Eye (tissue), 1 donor: ENCODE measurements at places on chromosomes 2 and 18.
A peak's percentile ranks its signal among the peaks of the same experiment; 100 is the strongest.

DNA sequence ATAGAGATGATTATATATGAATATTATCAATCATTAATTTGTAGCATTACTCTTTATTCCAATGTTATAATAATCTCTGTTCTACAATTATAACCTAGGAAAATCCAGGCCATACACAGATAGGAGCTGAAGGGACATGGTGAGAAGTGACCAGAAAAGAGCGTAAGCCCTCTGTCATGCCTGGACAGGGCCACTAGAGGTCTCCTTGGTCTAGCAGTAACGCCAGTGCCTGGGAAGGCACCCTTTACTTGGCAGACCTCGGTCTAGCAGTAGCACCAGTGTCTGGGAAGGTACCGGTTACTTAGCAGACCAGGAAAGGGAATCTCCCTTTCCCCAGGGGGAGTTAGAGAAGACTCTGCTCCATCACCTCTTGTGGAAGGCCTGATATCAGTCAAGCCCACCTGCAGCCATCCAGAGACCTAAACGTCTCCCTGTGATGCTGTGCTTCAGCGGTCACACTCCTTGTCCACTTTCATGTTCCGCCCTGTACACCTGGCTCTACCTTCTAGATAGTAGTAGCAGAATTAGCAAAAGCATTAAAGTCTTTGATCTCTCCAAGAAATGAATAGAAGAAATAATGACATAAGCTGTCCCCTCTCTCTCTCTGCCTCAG lies 447.5 kb upstream of the FSIP2 start:
- DNase-seq = peak; percentile 64

GRCh38 chr2:182463760-182464159 lies 36.9 kb upstream of the PDE1A start:
- no peak for DNase-seq

- peak; percentile 77 for DNase-seq
Measured at GRCh38 chr18:62596145-62597005, 73.5 kb downstream of the ZCCHC2 start.

DNA sequence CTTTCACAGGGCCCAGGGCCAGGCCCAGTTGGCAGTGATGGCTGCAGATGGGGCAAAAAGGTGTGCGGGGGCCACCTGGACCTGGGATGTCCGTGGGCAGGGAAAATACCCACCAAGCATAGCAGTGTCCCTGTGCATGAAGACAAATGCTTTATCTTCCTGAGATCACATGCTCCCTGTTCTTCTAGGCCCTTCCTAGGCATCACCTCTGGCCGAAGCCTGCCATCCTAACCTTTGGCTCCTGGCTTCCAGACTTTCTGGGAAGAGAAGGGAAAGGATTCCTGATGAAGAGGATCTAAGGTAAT lies 105.0 kb upstream of the SMAD2 start:
- DNase-seq = no peak

- no peak for DNase-seq
Measured at GRCh38 chr2:47607680-47608061, 175.3 kb upstream of the MSH6 start.

- DNase-seq = no peak
Measured at GRCh38 chr2:13611939-13612338, 895.2 kb downstream of the TRIB2 start.

DNA sequence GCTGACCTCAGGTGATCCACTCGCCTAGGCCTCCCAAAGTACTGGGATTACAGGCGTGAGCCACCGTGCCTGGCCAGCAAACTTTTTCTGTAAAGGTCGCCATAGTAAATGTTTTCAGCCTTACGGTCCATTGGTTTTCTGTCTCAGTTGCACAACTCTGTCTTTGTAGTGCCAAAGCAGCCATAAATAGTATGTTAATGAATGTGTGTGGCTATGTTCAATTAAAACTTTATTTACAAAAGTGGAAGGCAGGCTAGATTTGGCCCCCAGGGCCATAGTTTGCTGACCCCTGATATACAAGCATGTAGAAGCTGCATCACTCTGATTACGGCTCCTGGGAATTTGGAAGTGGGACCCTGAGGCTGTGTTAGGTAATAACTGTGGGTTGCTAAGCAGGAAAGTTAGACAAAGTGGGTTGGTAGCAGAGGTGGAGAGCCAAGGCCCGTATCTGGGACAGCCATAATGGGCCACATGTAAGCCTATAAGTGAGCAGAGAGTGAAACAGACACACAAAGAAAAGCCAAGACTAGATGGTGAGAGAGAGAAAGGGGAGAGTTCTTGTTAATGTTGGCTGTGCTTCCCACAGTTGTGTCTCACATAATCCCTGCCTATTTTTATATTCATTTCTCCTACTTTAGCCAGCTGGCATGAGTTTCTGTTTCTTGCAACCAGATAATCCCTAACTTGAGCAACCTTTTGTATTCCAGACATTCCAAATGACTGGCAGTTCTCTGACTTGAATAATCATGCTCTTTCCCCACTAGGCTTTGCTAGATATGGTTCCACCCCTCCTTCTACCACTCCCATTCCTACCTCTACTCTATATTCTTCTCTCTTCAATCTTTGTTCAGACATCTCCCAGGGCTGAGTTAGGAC lies 223.3 kb upstream of the STON1 start:
- DNase-seq = no peak

GRCh38 chr2:85903849-85904248 lies 15.1 kb upstream of the ST3GAL5 start:
- no peak for DNase-seq

DNA sequence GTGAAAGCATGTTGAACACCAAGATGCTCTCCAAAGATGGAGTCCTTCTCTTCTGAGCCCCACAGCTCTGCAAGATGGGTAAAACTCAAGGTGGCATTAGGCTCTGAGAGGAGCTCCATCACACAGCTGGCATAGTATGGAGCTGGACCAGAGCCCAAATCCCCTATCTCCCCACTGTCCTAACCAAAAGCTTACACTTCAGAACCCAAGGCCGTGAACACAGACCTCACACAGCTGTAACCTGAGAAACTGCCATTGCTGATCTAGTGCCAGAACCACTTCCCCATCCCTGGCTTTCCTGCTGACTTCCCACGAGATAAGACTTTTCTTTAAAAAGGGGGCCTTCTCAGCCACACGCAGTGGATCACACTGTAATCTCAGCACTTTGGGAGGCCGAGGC lies 25.0 kb downstream of the TTC32 start:
- no peak for DNase-seq

DNA sequence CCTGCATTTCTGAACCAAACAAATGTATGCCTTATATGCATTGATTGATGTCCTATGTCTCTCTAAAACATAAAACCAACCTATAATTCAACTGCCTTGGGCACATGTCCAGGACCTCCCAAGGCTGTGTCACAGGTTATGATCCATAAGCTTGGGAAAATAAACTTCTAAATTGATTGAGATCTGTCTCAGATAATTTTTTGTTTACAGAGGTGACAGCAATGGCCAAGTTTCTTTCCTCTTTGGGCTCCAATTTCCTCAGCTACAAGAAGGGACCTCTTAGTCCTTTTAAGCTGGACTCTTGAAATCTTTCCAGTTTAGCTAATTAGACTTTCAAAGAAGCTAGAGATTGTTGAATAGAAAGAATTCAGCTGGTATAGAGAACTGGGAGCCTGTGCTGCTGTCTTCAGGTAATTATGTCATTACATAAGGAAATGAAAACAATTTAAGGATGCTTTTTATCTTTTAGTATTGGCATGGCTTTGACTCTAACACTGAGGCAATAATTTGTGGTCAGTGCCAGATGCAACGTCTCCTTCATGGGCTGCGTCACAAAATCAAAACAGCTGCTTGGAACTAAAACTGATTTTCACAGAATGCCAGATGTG lies 412.1 kb upstream of the TRIB2 start:
- peak; percentile 24 for DNase-seq

DNA sequence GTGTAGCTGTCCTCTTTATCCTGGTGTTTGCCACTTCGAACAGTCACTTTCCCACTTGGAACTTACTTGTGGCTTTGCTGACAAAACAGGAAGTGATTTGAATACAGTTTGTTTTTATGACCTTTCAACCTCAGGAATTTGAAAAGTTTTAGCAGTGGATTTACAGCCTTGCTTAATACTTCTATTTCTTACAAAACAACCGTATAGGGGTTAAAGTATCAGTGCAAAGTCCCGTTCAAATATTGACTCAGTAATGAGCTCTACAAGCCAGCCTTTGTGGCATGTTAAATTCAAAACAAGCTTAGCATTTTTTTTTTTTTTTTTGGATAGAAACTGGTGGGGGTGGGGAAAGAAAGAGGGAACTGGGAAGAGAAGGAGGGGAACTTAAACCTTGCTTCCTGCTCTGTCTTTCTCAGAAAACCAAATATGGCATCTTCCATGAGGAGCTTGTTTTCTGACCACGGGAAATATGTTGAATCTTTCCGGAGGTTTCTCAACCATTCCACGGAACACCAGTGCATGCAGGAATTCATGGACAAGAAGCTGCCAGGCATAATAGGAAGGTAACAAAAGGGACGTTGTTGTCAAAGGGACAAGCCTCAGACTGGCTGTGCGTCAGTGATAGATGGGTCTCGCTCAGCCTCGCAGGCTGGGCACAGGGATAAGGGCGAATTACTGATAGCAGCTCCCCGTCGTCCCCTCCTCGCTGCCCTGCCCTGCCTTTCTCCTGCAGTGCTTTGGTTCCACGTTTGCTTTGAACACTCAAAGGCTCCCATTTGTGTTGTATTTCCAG lies at the start of gene HNMT:
TSS of gene HNMT (plus strand) at position 408 of the 793 bp plus-strand sequence. CDS start at position 427, 19 bp downstream.
- DNase-seq = peak; percentile 67

GRCh38 chr2:194725169-194725568 lies 931.9 kb upstream of the SLC39A10 start:
- DNase-seq = no peak

- DNase-seq = no peak
Measured at GRCh38 chr2:155240176-155240575, 541.7 kb downstream of the KCNJ3 start.

GRCh38 chr2:233813236-233814055 lies 35.3 kb downstream of the MROH2A start:
- DNase-seq = peak; percentile 9

- peak; percentile 36 for DNase-seq
Measured at GRCh38 chr18:58310517-58310916, 266.5 kb downstream of the NEDD4L start.

DNA sequence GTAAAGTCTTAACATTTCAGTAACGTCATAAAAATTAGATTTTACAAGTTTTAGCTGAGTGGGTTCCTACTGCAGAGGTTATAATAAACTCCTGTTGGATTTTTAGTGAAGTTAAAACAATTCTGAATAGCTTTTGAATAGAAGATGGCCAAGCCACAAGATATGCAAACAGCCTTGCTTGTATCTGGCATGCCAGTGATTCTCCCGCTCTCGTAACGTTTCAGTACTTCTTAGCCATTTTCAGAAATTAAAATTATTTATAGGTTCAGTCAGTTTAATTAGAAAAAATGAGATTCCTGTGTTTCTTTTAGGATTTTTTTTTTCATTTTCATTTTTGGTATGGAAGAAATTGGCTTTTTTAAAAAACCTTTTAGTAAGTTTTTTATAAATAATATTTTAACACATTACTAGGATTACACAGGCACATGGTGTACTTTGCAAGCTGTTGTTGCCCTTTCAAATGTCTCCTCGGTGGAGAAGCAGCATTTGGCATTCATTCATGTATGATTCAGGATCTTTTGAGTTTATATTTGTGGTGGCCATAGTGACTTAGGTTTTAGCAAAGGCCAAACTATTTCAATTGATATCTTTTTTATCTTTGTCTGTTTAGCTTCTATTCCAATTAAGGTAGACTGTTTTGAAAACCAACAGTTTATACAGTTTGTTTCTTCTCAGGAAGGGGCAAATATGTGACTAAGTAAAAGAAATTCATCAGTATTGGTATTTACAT lies 30.6 kb upstream of the RND3 start:
- DNase-seq = no peak

DNA sequence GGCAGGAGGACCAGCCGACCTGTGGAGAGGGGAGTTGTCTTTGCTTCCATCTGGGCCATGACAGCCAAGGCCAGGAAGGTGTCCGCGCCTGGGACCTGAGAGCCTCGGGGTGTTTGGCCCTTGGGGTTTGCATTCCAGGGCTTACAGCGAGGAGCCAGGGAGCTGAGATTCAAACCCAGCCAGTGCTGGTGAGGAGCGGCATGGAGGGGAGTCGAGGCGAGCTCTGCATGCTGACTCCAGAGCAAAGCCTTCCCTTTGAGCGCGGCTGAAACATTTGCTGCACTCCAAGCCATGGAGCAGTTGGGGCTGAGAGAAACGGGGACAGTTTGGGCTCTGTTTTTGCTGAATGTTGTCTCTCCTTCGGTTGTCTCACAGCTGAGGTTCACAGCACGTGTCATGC lies 77.4 kb downstream of the TWIST2 start:
- no peak for DNase-seq

DNA sequence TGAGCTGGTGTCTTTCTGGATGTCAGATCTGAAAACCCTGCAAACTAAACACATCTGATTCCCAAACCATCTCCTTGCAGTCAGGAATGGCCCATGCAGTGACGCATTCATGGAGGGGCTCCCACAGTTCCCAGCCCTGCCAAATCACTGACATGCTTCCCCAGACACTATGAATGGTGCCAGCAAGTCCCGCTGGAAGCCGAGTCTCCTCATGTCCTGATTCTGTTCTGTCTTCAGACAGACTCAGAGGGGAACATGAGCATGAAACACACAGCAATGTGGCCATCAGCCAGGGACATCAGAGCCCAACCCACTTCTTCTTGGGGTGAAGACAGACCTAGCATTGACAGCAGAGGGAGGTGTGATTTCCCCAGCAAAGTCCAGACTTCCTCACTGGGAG lies 83.7 kb downstream of the TTC32 start:
- DNase-seq = no peak

- no peak for DNase-seq
Measured at GRCh38 chr2:162888652-162889051, 50.1 kb upstream of the KCNH7 start.
